Kidney (tissue), 22 donors: ENCODE measurements at places on chromosomes 2 and 18. TPM values are rescaled to one million over a fixed set of nuclear protein-coding genes. Genes with fewer than 3 reads are reported as not detected.

- peak; percentile 51 for DNase-seq
Observed at GRCh38 chr18:60976976-60977375, 356.3 kb upstream of the CDH20 start.

GRCh38 chr2:19029655-19030054 is 328.8 kb downstream of the OSR1 start:
- no peak for DNase-seq

GRCh38 chr2:167783261-167784083 is 463.9 kb downstream of the STK39 start:
- DNase-seq, result no peak

- no peak for DNase-seq
Observed at GRCh38 chr2:3079959-3080948, 297.4 kb downstream of the EIPR1 start.

GRCh38 chr2:205681401-205682238 is 681 bp upstream of the NRP2 start:
- peak; percentile 74 for DNase-seq

DNA sequence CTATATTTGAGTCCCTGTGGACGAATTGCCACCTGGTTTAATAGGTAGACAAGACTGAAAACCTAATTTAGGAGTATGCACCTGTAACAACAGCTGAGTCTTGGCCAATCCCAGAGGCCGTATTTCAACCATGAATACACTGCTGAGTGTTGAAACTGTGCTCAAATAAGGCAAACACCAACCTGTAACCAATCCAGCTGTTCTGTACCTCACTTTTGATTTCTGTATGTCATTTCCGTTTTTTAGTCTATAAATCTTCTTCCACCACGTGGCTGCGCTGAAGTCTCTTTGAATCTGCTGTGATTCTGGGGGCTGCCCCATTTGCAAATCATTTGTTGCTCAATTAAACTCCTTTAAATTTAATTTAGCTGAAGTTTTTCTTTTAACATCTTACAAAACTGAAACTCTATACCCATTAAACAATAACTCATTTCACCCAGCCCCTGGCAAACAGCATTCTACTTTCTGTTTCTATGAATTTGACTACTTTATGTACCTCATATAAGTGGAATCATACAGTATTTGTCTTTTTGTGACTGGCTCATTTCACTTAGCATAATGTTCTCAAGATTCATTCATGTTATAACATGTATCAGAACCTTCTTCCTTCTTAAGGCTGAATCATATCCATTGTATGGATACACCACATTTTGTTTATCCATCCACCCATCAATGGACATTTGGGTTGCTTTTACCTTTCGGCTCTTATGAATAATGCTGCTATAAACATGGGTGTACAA is 7.5 kb upstream of the YPEL5 start:
- DNase-seq, result no peak

DNA sequence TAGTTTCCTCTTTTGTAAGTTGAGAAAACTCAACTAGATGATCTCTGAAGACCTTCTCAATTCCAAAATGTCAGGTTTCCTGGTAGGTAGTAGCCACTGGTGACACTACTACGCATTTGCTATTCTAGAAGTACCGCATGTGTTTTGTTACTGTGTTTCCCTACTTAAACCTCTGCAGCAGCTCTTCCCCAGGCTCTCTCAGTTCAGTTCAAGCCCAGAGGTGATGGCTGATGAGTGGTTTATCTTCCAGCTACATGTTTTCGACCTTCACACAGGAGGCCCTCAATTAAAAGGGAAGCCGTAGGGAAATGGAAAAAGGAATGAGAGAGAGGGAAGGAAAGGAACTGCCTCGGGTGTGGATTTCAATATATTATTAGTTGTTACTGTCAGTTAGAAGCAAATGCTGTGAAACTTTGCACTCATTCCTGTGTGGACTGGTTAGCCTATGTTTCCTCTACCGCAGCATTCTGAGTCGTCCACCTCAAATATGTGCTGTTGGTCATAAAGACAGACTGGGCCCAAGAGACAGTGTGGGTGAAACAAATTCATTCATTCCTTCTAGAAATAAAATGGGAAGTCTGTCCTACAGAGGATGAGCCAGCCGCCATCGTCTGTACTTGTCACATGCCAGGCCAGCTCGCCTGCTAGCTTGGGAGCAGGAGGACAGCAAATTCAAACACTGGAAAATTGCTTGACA is 455.2 kb upstream of the RAB12 start:
- DNase-seq, result no peak

DNA sequence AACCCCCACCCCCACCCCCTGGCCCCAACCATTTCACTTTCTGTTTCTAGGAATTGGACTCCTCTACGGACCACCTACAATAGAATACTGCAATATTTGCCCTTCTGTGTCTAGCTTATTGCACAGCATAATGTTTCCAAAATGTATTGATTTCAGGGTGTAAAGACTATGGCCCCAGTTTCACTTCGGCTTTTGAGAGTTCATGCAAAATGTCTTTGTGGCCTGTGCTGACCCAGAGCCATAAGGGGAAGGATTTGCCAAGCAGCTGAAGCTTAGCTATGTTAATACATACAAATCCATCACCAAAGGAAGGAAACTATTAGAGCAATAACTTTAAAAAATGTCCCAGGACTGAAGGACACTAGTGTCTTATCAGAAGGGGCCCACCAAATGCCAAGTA is 11.2 kb upstream of the ATP9B start:
- DNase-seq, result no peak

- no peak for DNase-seq
Observed at GRCh38 chr18:46418663-46419260, 238.3 kb downstream of the LOXHD1 start.

GRCh38 chr2:154400563-154401290 is 297.8 kb upstream of the KCNJ3 start:
- DNase-seq, result no peak

DNA sequence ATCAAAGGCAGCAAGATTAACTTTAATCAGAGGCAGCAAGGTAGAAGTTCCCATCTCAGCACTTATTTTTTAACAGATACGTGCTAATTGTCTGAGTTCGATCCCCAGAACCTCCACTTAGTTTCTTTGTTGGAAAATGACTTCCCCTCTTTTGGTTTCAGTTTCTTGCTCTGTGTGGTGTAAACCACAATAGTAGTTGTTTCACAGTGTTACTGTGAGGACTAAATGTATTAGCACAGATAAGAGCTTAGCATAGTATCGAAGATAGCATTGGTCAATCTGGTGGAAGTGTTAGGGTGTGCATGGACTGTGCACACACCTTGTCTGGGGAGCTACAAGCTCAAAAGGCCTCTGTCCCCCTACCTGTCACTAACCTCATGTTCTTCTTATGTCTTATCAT is 988.3 kb upstream of the GYPC start:
- DNase-seq, result no peak

The ANKRD30BL gene
- not detected for total RNA-seq

The MAB21L4 gene
- total RNA-seq, result 6.1 TPM

The MATN3 gene
- total RNA-seq, result 5.0 TPM

The DUSP2 gene
- 11.8 TPM for total RNA-seq
